ENCODE measurements at places on chromosomes 12 and 14. TPM values are rescaled to one million over a fixed set of nuclear protein-coding genes. Genes with fewer than 3 reads are reported as not detected.

- DNase-seq, result no peak
Measured at GRCh38 chr12:65532764-65533163, 254.3 kb downstream of the MSRB3 start.

- no peak for DNase-seq
Measured at GRCh38 chr12:98439981-98440581, 75.3 kb upstream of the TMPO start.

MCRS1 gene
- total RNA-seq, result 65.4 TPM

DNA sequence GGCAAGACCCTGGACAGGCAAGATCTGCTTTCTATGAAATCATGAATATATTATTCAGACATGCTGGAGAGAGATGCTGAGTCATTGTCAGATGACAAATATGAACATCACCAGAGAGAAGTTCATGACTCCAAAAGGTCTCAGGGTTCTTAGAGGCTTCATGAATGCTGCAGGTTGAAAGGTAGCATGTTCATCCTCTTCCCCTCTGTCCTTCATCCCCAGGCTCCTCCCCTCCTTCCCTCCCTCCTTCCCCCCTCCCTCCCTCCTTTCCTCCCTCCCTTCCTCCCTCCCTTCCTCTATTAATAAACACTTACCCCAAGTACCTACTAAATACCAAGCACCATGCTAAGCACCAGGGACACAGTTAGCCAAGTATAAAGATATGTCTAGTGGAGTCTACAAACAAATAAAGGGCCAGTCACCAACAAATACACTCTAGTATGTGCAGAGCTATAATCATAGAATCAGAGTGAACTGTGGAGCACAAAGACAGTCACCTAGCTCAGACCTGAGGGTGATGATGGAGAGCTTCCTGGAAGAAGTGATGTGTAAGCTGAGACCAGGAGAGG, 46.2 kb downstream of the RPH3A start:
- DNase-seq, result no peak

ESRRB gene
- not detected for total RNA-seq

DNA sequence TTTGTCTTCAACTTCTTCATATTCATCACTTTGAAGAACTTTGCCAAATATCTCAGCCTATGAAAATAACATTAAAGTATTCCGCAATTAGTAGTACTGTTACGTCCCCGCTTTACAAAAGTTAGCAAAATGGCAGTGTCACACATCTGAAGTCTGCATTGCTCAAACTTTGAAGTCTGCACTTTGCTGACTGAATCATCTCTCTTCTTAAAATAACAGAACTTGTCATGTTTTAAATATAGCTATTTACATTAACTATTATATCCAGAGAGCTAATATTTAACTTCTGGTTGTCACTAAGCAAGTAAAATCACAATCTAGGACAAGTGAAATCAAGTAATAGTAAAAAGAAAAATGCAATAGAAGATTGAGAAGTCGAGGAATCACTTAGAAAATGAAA, 34.5 kb downstream of the IPO8 start:
- no peak for DNase-seq

GRCh38 chr12:50862316-50862715, 19.6 kb downstream of the TMPRSS12 start:
- no peak for DNase-seq
